ENCODE measurements at places on chromosomes 2 and 18. TPM values are rescaled to one million over a fixed set of nuclear protein-coding genes. Genes with fewer than 3 reads are reported as not detected.

The KIF5C gene
- total RNA-seq = 1.4 TPM

The CCDC74A gene
- 0.71 TPM for total RNA-seq

The EDAR gene
- not detected for total RNA-seq

The EFHD1 gene
- total RNA-seq = 19.3 TPM

The MYOM1 gene
- 351 TPM for total RNA-seq

The DCTN1 gene
- total RNA-seq = 106 TPM

The C2orf15 gene
- total RNA-seq = not detected

The APCDD1 gene
- 55.1 TPM for total RNA-seq

The GCKR gene
- 1.2 TPM for total RNA-seq

The GPR45 gene
- not detected for total RNA-seq

The KHK gene
- total RNA-seq = 4.3 TPM

The GPR35 gene
- total RNA-seq = 1.1 TPM

The PLCD4 gene
- total RNA-seq = 3.0 TPM

The FAHD2B gene
- total RNA-seq = 23.9 TPM

The CFAP221 gene
- total RNA-seq = 0.91 TPM

The NAT8 gene
- not detected for total RNA-seq

The CWC22 gene
- 13.7 TPM for total RNA-seq

The SP140 gene
- total RNA-seq = 1.1 TPM

The ESPNL gene
- total RNA-seq = 0.26 TPM

The IL1F10 gene
- not detected for total RNA-seq
